ENCODE measurements at places on chromosomes 2 and 18.

DNA sequence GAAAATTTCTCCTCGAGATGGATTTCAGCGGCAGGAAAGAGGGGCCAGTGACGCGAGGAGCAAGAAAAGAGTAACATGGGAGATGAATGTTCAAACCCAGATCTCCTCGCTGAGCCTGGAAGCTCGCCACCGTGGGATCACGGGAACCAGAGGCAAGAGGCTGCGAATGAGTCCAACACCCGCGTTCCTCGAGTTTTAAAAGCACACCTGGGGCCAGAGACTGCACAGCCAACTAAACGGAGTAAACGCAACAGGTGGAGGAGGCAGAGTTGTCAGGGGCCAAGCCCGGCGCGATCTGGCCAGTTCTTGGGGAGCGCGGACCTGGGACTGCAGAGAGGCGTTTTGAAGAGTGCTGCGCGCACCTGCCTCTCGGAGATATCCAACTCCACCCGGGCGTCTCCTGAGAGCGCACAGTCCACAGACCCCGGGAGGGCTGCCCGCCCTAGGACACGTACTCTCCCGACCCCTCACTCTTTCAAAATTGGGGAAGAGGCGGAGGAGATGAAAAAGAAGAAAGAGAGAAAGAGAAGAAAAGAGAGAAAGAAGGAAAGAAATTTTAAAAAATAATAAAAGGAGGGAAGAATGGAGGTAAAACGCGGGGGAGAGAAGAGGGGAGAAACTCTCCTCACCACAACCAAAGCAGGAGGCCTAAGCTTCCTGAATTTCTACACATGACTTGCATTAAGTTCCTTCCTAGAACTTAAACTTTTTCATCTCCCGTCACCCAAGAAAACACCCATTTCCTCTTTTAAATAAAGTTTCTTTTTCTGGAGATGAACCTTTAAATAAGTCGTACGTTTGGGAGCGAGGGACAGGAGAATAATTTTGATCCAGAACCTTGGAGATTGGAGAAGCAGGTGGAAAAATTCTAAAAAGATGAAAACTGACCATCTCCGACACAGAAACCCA is 5.3 kb upstream of the PAX3 start:
- no peak for DNase-seq

GRCh38 chr2:30747206-30747605 is 60.0 kb downstream of the CAPN13 start:
- no peak for DNase-seq

- no peak for DNase-seq
Measured at GRCh38 chr18:48018851-48019250, 88.4 kb upstream of the SMAD2 start.

GRCh38 chr2:173109253-173110188 is 33.9 kb downstream of the MAP3K20 start:
- DNase-seq = no peak

DNA sequence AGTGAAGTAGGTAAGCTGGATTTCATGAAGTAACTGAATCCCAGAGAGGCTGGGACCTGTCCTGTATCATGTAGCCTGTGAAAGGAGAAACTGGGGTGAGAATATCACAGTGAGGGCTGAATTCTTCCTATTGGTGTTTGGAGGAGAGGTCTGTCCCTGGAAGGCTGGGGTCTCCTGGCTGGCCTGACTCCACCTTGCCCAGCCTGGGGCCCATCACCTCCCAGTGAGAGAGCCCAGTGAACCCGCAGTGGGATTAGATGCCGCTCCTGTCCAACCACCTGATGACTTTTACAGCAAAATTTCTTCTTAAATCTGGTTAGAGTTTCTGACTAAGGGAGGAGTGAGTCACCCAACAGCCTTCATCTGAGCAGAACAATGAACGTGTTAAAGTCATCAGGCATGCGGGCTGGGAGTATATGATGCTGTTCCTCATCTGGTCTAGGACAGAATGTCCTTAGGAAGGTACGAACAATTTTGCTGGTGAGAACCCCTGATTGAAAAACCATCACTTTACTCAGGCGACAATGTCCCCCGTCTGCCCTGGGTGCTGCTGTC is 152.9 kb downstream of the LPIN1 start:
- DNase-seq = no peak

DNA sequence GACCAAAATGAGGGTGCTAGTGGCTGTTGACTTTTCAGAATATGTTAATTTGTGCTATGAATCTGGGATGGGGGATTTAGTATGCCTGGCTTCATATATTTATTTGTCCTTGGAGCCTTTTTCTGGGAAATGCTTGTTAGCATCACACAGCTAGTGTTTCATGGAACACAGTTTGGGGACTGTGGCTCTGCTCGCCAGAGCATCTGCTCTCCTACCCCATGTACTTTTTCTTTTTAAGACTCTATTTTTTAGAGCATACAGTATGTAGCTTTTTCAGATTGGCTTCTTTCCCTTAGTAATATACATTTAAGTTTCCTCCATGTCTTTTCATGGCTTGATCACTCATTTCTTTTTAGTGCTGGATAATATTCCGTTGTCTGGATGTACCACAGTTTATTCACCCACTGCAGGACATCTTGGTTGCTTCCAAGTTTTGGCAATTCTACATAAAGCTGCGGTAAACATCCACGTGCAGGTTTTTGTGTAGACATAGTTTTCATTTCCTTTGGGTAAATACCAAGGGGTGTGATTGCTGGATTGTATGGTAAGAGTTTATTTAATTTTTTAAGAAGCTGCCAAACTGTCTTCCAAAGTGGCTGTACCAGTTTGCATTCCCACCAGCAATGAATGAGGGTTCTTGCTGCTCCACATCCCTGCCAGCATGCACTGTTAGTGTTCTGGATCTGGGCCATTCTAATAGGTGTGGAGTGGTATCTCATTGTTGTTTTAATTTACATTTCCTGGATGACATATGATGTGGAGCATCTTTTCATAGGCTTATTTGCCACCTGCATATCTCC is 44.1 kb downstream of the EFR3B start:
- no peak for DNase-seq

DNA sequence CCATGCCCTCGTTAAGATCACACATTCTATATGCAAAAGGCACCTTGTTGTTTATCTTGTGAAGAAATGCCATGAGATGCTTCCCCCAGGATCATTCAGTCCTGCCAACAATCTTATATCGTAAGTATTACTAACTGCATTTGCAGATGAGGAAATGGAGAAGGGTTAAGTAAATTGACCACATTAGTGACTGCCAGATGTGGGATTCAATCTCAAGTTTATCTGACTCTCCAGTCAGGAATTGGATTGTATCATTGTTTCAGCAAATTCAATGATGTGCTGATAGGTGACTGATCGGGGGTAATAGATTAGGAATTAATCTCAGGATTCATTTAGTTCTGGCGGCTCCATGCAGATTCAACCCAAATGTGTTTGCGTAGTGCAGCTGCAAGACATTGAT is 106.2 kb downstream of the CNTNAP5 start:
- DNase-seq = no peak

DNA sequence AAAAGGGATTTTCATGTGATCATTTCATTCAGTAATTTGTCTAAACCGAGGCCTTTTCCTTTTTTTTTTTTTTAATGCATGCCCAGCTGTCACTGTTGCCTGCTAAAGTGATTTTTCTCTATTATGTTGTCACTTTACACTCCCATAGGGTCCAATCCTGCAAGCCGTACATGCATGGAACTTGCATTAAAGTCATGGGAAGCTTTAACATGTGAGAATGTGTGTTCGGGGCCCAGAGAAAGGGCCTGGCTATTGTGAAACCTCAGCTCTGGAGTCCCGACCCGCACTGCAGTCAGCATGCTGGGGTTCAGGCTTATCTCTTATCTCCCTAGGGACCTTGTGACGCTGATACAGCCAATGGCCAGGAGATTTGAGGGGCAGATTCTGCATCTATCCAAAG is 474.6 kb downstream of the SLC4A3 start:
- no peak for DNase-seq

DNA sequence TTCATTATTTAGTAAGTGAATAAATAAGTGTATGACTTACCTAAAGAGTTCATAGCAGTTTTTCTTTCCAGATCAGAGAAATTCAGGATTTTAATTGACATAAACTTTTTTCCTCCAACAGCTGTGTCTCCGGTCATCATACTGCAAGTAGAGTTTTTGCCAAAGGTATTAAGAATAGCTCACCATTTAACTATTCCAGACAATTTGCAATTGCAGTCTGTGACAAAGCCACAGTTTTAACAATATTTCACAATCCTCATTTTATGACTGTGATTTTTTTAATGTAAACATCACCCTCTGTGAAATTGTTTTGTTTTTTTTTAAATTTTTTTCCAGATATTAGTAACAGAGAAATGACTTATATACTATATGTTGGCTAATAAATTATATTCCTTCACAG is 199.1 kb downstream of the TRIB2 start:
- DNase-seq = no peak

DNA sequence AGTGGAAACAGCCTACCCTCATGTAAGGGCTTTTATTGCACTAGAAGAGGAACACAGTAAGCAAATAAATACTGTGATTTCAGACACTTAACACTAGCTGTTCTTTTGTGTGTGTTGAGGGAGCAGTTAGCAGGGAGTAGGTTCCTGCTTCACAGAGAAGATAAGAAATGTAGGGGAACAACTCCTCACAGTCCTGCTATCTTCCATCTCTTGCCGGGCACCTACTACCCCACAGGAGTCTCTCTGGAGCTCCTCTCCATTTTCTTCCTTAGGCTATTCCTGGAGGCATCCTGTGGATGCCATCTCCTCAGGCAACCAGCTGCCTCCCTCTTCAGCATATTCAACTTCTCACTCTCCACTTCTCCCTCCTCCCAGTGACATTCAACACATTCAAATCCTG is 145.0 kb downstream of the SRBD1 start:
- DNase-seq = no peak

DNA sequence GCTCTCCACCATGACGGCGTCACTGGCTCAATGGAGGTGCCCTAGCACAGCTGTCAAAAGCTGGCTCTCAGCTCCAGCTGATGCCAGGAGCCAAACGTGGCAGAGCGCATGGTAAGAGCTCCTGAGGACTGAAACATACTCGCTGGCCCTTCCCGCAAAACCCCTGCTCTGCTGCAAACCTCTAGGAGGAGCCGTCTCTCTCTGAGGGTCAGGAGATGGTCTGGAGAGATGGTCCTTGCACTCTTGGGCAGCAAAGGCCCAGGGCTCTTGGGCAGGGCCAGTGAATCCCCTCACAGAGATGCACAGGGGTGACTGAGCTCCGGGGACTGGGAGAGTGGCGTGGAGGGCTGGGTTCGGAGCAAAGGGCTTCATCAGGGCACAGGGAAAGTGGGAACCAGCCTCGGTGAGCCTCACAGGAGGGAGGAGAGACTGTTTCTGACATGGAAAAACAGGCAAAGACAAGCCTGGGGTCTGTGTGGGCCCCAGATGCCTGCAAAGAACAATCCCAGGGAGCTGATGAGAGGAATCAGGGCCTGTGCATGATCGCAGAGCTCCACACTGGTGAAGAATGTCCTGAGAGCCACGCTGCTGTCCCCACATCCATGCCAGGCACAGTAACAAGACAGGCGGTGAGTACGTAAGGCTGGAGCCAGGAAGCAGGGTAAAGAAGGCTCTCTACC is 17.2 kb downstream of the SNORC start:
- no peak for DNase-seq

DNA sequence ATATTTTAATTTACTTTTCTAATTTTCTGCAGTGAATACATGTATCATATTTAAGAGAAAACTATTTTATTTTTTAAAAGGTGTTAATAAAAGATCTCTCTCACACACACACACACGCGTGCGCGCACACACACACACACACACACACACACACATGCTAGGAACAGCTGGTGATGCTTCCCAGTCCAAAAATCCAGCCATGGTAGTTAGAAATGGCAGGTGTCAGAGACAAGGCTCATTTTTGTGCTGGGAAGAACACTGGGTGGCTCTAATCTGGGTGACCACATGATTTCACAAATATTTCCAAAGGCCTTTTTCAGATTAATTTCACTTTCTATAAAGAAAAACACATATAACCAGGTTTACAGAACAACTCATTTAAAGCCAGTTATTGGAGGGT is 104.5 kb upstream of the NCK2 start:
- DNase-seq = no peak

DNA sequence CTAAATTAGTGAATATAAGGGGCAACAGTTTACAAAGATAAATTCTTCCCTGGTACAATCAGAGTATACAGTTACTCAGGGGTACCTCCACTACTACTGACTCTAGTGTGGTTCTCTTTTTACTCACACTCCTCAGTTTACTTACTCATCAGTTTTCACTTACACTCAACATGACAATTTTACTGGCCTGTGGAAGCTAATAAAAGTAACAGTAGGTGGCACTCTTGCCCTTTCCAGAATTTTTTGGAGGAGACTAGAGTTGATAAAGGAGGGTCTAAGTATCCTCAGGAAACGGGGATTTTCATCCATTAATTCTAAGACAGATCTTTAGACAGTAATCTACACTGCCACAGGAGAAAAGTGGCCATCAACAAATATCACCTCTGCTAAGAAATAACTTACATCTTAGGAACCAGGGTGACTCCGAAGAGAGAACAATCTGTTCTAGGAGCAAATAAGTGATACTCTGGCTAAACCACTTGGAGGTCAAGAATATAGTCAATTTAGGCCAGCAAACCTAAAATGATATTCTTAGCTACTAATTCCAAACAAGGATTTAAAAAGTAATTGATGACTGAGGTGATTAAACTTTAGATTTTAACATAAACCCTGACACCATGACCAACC is 61.3 kb downstream of the ATL2 start:
- peak; percentile 10 for DNase-seq

- no peak for DNase-seq
Measured at GRCh38 chr2:133810559-133810958, 242.3 kb upstream of the NCKAP5 start.

DNA sequence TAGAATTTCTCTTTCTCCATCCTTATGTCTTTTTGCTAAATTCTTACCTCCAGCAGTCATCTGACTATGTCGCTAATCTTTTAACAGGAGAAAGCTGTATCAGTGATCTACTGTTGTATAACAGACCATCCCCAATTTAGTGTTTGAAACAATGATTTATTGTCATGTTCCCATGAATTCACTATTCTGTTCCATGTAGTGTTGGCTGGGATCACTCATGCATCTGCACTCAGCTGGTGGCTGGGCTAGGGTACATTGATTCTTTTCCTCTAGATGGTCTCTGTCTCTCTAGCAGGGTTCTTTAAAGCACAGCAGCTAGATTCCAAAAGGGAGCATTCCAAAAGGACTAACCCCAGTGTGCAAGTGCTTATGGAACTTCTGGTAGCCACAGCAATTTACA is 184.2 kb upstream of the FANCL start:
- DNase-seq = no peak

GRCh38 chr2:16487686-16488085 is 177.9 kb downstream of the CYRIA start:
- no peak for DNase-seq

All from GM12864 (cell line).